Lung (tissue), 17 donors: ENCODE measurements at places on chromosomes 7 and 10. TPM values are rescaled to one million over a fixed set of nuclear protein-coding genes. Genes with fewer than 3 reads are reported as not detected.

GRCh38 chr10:123573236-123574108 is 92.7 kb upstream of the GPR26 start:
- H3K4me1 ChIP-seq: no peaks in the 10 kb centered on the region
- H3K27me3 ChIP-seq: peaks cover 21% of the 10 kb centered on the region
- no peak overlapping the region for H3K4me3 ChIP-seq
- no peaks in the 10 kb centered on the region for H3K36me3 ChIP-seq
- no peak overlapping the region for H3K27ac ChIP-seq

DNA sequence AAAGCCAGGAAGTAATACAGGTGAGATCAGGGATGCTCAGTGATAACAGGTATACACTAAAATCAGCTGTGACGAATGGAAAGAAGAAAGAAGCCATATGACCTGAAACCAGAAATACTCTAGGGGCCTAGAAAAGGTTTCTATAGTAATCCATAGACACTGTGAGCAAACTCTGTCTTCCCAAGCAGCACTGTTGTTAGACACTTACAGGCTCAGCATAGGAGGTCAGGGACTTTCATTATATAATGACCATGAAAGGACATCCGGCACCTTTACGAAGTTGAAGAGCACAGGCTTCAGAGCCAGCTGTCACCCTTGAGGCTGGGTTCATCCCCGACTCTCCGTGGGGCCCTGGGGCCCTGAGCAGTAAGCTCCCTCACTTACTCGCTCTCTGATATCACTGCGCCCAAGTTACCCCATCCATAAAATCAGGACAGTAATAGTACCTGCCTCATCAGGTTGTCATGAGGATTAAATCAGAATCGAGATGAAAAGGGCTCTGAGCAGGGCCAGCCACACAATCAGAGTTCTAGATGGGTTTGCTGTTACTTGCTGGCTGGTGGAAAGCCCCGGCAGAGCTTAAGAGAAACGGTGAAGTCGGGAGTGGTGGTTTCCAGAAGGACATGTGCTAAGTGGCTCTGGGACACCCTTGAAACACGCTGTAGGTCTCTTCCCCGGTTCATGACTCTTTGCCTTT is 79.5 kb downstream of the ITIH5 start:
- H3K4me1 ChIP-seq: no peaks in the 10 kb centered on the region
- peaks cover 2% of the 10 kb centered on the region for H3K36me3 ChIP-seq
- H3K27me3 ChIP-seq: no peaks in the 10 kb centered on the region
- no peak for DNase-seq

DNA sequence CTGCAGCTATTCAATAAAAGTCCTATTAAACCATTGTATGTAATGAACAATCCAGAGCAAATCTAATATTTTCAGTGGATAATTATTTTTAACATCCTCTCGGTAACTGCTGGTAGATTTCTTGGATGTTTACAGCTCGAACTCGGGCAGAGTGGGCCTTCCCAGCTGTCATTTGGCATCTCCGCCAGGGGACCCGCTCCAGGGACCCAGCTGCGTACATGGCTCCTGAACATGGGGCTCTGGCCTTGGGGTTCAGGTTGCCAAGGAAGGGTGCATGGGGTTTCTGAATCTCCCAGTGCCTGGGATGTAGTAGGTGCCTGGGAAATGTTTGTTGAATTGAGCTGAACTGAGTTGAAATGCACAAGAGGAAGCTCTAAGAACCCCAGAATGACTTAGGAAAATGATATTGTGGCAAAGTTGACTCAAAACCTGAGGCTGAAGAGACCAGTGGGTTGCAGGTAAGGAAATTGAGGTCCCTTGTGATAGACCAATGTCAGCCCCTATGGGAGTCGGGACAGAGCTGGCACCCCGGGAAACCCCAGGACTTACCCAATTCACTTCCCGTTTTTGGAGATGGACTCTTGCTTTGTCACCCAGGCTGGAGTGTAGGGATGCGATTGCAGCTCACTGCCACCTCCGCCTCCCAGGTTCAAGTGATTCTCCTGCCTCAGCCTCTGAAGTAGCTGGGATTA is 228.4 kb downstream of the CUX1 start:
- no peaks in the 10 kb centered on the region for H3K27me3 ChIP-seq
- no peak for DNase-seq
- H3K36me3 ChIP-seq: no peaks in the 10 kb centered on the region
- peaks cover 26% of the 10 kb centered on the region for H3K4me1 ChIP-seq
- no peak overlapping the region for H3K27ac ChIP-seq

GRCh38 chr10:71161425-71161824 is 50.9 kb upstream of the UNC5B start:
- no peak overlapping the region for H3K27ac ChIP-seq
- H3K36me3 ChIP-seq: no peaks in the 10 kb centered on the region

ANKRD61 gene
- polyA plus RNA-seq: not detected

CPN1 gene
- polyA plus RNA-seq: not detected

C10orf67 gene
- 0.33 TPM for polyA plus RNA-seq
